ENCODE measurements at places on chromosomes 11 and 22.

GRCh38 chr11:126892756-126893155, 107.8 kb downstream of the KIRREL3 start:
- DNase-seq = no peak

GRCh38 chr11:5336331-5336730, 7.0 kb downstream of the OR51B5 start:
- no peak for DNase-seq

GRCh38 chr11:131476266-131476665, 105.9 kb downstream of the NTM start:
- no peak for DNase-seq

GRCh38 chr22:20423008-20423905, 14.4 kb downstream of the SCARF2 start:
- no peak for DNase-seq

DNA sequence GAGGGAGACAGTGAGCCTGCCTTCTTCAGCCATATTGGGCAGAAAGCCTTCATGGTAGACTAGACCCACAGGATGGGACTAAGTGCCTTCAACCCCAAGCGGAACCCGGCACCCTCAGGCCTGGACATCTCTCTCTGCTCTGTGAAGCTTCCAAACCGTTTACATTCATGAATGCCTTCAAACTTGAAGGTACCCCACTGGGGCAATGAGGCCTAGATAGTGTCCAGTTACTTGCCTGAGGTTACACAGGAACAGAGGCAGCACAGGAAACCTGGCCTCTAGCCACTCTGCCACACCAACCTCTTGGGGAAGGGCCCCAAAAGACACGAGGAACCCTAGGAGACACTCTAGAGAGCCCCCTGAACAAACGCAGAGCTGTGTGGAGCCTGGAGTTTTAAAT, 14.5 kb upstream of the CYP2R1 start:
- no peak for DNase-seq

GRCh38 chr11:60951904-60952741, at the start of gene SLC15A3:
Gene SLC15A3, minus strand, starts transcription at chr11:60952176. Its CDS starts 625 bp downstream, at chr11:60951551.
- DNase-seq = no peak

- no peak for DNase-seq
Observed at GRCh38 chr22:19011075-19011474, 75.0 kb upstream of the PRODH start.

GRCh38 chr11:2996976-2997375, 4.8 kb upstream of the NAP1L4 start:
- no peak for DNase-seq

GRCh38 chr22:44276706-44277356, 35.9 kb downstream of the SHISAL1 start:
- DNase-seq = no peak

Measured in NCI-H460 (cell line).